ENCODE measurements at places on chromosomes 16 and 17.
A peak's percentile ranks its signal among the peaks of the same experiment; 100 is the strongest.

GRCh38 chr17:44747566-44747965, 11.2 kb upstream of the ADAM11 start:
- no peak for DNase-seq

DNA sequence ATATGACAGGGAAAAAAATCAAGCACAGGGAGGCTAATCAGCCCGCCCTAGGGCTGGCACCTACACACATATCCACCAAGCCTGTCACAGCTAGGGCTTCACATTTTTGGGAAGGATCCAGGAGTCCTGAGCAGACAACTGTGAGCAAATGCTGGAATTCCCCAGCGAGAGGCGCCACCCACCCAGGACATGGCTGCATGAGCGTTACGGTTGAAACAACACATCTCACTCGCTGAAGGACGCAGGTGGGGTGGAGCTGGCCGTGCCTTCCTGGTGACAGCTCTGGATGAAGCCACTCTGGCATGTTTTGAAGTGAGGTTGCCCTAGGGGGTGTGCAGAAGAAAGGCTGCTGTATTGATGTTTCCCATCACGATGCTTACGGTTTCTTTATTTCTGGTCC, 315.1 kb upstream of the EEF2KMT start:
- no peak for DNase-seq

DNA sequence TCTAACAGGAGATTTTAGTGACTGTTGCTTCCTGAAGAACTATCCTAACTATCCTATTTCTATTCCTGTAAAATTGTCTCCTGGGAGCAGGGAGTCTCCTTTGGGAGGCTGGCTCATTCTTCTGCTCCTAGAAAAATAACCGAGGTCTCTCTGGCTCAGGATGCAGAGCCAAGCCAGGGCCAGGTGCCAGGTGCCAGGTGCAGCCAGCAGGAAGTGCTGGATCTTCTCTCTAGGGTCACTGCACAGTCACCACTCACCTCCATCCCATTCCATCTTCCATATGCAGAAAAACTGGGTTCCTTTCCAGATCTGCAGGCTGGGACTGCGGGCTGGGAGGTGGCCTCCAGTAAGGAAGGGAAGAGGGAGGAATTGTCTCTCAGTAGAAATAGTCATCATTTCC, 3.8 kb upstream of the TMC7 start:
- DNase-seq, result no peak

DNA sequence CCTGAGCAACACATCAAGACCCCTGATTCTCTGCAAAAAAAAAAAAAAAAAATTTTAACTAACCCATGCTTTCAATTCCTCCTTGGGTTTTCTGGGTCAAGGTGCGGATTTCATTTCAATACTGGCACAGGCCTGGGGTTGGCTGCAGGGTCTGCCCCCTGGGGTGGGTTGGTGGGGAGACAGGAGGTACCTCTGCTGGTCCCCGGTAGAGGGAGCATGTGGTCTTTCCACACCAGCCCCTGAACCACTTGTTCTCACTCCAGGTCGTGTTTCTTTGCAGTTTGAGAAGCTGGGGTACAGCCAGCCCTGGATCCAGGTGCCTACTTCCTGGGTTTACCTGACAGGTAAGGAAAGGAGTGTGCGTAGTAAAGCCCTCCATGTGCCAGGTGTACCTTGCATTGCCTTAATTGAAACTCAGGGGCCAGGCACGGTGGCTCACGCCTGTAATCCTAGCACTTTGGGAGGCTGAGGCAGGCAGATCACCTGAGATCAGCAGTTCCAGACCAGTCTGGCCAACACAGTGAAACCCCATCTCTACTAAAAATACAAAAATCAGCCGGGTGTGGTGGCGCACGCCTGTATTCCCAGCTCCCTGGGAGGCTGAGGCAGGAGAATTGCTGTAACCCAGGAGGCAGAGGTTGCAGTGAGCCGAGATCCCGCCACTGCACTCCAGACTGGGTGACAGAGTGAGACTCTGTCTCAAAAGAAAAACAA, 21.8 kb downstream of the SDR42E2 start:
- DNase-seq, result no peak

- DNase-seq, result no peak
Measured at GRCh38 chr16:28064706-28065249, 1.3 kb upstream of the GSG1L start.

DNA sequence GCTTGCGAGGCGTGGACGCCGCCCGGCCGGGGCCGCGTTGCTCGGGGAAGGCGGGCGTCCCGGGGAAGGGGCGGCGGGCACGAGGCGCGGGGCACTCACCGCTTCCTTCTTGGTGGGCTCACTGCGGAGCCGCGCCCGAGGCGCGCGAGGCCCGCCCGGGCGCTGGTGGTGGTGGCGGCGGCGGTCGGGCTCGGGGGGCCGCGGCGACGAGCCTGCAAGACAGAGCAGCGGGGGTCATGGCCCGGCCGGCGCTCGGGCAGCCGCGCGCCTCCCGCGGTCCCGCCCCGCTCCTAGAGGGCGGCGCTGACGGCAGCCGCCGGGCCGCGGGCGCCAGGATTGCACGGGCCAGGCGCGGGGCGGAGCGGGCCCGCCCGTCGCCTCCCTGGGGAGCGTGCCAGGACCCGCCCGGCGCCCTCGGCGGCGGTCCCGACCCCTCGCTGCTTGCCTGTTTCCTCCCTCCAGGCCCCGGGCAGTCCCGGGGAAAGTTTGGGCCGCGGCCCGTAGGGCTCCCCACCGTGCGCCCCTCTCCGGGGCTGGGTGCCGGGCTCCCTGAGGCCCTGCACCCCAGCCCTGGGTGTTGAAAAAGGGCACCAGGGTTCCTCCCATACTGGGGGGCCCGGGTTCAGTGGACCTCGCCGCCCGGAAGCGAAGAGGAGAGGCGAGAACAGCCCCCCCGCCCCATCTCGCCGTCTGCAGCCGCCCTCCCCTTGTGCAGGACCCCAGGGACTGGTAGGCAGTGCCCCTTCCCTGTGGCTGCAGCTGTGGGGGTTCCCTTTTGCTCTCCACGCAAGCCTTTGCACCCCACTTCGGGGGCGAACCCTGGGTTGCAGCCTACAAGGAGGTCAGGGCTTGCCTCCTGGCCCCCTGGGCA, at the start of gene C16orf74:
Gene C16orf74, minus strand, starts transcription at position 270 of the 871 bp plus-strand sequence. CDS start 15,879 bp downstream, outside the sequence.
- DNase-seq, result peak; percentile 68

GRCh38 chr17:81920612-81921536, 2.9 kb upstream of the SIRT7 start:
- DNase-seq, result no peak
